ENCODE measurements at places on chromosomes 2 and 18.

DNA sequence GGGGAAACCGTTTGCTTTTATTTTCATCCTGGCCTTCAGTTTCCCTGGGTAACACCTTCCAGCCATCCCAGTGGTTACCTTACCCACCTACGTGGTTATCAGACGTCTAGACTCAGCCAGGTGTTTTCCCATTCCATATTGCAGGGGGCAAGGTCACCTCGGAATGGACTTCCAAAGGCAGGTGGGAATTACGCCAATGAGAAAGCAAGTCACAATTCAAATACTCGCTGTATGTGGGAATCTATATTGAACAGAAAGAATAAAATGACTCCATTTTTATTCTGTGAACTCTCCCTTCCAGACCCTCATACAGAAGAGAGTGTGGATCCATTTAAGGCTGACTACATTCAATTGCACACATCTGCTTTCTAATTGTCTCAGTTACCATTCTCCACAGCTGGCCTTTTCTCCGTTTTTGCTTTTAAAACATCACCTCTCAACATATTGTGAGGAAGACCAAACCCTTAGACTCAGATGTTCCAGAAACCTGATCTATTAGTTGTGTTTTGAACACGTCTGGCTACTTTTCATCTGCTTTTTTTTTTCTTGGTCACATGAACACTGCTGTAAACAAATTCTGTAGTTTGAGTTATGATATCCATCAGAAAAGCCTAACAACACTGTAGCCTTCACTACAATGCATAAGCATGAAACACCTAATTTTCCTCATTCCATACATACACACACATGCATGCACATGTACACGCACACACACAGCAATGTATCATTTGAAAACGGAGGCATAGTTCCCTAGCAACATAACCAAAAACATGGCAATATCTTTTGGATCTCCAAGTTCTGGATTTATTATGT, 59.8 kb downstream of the BCL2 start:
- no peak for DNase-seq

DNA sequence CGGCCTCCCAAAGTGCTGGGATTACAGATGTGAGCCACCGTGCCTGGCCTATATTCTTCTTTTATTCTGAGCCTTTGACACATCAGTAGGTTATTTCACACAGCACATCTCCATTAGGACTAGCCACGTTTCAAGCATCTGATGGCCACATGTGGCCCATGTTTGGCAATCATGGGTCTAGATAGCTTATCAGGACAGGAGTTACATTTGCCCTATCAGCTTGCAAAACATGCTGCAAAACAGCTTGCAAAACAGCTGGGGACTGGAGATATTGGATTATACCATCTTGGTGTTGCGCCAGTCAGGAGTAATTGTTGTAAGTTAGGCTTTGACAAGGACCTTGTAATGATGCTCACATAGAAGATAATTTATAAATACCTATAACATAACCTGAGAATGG, 94.9 kb downstream of the GBX2 start:
- no peak for DNase-seq

DNA sequence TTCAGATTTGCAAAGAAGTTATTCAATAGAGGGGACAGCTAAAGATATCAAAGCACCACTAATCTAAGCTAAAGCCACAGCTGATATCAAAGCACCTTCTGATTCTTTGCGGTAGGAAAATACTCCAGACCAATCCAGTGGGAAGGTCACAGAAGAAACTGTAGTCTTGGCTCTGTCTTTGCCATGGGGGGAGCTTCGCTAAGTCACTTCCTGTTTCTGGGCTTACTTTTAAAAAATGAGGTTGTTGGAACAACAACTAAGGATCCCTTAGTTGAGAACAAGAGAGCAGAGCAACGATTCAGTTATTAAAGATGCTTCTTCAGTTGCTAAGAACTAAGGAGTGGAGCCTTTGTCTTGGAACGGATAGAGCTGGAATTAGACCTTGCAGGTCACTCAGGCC, 12.2 kb downstream of the LPIN1 start:
- DNase-seq = no peak

- no peak for DNase-seq
Observed at GRCh38 chr2:205872716-205873115, 190.4 kb downstream of the NRP2 start.

DNA sequence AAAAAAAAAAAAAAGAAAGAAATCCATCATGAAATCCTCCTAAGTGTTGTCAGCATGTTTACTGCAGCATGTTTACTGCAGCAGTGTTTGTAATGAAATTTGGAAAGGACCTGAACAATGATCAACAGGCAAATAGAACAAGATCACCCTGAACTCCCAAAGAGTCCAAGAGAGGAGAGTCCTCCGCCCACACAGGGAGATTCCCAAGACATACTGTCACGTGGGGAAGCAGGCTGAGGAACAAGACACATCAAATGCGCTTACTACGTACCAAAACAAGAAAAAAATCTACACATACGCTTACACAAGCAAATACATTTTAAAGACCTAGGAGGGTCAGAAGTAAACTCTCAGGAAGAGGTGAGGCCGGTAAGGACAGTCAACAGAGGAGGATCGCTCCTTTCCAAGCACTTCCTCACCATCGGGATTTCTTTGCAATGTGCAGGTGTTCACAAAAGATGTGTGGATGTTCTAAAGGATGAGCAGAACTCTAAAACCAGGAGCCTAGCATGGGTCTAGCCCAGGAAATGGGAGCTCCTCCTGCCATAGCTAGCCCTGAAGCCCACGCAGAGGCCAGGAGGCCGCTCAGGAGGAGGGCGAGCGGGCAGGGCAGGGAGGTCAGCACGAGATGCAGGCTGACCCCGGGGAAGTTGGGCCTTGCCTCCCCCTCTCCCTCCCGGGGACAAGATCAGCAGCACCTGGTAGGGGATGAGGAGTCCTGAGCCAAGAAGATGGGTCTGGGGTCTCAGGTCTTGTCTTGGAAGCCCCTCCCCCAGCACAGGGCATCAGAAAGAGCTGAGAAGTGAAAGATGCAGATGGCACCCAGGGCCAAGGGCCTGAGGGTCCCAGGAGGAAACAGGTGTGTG, 66.4 kb downstream of the ZNF516 start:
- no peak for DNase-seq

- DNase-seq = no peak
Observed at GRCh38 chr2:217440000-217440399, 562.8 kb downstream of the TNS1 start.

DNA sequence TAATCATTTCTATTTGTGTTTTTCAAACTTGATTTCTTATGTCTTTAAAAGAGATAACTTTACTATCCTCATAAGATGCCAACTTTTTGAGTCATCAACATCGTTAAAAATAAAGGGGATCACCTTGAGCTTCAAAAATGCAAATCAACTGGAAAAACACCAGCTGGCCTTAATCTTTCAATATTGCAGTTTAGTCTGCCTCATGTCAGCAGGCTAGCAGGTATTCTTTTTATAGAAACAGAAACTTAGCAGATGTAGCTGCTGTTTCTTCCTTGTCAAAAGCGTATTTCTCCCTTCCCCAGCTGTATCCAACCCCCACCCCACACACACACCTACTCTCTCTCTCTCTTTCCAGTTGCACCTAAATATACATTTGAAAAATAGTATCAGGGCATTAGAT, 154.1 kb upstream of the ZNF804A start:
- no peak for DNase-seq

DNA sequence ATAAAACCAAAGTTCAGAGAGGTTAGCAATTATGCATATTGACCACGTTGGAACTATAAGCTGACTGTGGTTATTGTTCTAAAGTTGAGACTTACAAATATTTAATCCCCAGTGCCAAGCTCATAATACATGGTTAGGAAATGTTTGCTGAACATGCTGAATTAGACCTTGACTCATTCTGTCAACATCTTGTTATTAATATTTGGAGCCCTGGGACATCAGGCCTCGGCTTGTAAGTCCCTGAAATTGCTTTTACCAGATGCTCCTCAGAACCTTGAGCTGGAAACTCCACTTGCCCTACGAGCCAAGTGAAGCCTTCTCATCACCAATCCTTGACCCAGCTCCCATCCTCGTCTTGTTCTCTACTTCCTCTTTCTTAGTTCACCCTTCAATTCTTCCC, 21.2 kb downstream of the DYNAP start:
- DNase-seq = no peak

DNA sequence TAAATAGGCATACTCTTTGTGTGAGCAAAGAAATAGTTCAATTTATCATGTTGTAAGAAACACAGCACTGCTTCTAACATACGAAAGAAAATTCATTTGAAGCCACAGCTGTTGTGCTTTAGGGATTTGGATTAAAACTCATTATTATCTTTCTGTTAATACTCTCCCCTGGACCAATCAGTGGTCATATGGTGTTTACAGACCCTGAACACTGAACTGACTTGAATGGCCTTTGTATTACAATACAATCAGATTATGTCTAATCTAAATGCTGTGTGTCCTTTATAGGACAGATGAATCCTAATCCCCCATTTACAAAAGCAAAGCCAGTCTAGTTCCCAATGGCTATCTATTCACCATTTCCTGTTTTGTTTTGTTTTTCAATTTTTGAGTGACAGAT, 36.5 kb downstream of the ZNF385B start:
- no peak for DNase-seq

DNA sequence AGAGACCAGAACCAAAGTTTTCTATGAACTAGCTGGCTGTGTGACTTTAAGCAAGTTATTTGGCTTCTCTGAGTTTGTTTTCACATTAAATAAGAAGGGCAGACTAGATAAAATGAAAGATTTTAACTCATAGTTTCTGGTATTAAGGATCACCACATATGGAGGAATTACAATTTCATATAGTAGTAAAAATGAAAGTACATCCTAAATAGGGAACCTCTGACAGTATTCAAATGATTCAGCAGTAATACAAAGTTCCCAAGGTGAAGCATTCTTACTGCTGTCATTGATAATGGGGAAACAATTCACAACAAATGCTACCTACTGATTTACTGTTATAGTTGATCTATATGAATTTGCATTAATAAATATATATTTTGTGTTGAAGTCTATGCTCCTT, 170.3 kb upstream of the VRK2 start:
- DNase-seq = no peak

- no peak for DNase-seq
Observed at GRCh38 chr18:13380691-13381070, 162.1 kb downstream of the LDLRAD4 start.

GRCh38 chr2:109318150-109318948, 189.3 kb downstream of the SH3RF3 start:
- DNase-seq = no peak

DNA sequence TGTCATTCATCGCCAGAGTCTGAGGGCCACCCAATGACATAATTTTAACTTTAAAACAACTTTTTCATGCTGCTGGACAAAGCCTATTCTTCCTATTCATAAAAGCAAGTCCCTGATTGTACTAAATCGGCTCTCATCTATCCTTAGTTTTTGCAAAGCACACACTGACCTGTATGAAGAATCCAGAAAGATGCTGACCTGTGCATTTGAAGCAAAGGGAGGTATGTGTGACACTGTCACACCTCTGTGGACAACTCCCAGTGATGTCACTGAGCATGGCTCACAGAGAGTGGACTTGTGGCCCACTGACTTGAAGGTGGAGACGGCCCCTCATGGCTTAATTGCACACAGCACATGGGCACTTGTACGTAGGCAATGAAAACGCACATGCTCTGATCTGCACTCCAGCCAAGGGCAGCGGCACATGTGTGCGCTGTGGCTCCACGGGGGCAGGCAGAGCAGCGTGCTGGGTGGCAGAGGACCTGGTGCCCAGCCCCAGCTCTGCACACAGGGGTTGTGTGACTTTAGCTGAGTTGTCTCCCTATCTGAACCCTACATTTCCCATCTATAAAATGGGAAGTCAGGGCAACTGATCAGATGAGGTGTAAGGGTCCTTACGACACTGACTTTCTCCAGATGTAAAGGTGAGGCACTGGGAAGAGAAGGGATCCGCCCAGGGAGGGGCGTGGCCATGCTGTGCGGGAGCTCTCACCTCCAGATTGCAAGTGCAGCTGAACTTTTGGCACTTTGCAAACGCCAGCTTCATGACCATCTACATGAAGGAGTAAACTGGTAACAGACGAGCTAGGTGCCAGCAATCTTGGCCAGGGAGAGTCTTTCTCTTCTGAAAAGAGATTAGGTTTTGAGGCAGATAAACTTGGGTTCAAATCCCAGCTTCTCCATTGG, 14.3 kb upstream of the ODC1 start:
- DNase-seq = no peak

DNA sequence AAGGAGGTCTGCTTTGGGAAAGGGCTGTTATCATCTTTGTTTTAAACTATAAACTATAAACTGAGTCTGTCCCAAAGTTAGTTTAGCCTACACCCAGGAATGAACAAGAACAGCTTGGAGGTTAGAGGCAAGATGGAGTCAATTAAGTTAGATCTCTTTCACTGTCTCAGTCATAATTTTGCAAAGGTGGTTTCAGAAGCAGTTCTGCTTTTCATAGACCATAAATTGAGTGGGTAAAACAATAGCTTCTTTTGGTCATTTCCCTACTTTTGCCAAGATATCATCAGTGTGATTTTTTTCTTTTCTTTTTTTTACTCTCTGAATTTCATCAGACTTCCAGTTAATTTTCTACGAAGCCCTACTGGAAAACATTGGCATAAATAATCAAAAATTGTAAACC, 117.0 kb downstream of the AP1S3 start:
- no peak for DNase-seq

DNA sequence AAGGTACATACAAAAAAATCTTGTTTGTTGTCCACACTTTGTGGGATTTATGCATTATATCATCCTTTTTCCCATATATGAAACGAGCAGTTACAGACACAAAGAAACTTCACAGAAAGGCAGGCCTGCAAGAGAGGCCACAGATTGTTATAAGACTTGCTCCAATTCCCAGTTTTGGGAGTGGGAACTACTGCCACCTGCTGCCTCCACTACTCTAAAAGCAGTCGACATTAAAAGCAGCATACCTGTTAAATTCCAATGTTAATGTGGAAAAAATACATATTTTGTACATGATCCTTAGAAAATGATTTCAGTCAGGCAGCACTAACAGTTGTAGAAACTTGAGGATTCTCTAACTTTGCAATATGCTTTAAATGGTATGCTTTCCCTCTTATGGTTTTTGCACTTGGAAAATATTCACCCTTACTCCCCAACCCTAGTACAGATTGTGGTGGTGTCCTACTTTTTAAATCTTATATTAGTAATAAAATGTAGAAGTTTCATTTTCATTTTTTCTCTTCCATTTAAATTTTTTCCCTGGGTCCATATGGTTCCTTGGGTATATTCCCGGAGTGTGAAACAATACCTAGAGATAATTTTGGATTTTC, 37.9 kb downstream of the SLC38A11 start:
- DNase-seq = no peak

DNA sequence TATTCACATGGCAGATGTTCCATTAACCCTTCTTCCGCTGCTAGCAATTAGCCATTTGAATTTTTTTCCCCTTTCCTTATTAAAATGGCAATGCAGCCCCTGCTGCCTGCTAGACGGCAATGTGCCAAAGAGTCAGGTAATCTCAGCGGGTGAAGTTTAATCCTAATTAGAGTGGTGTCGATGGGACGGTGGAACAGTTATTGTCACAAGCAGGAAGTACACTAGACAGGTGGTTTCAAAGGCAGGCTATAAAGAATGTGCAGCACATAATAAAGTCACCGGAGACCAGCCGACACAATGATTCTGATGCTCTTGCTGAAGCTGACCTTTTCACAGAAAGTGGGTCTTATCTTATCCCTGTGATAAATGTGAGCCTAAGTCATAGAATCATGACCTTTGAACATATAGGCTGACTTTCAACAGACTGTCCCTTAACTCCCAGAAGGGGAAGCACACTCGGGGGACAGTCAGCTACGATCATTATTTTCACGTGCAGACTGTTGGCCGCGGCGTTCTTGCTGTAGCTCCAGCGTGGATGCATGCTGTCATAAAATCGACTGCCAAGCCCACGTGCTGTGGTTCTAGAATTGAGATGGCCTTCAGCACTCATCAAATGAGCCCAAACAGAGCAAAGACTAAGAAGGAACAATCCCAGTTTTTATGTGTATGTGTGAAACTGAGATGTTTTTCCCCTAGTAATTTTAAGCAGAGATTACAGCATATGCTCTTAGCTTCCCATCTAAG, 926.2 kb upstream of the SOX11 start:
- DNase-seq = no peak
